Sigmoid colon (tissue), 7 donors: ENCODE measurements at places on chromosomes 2 and 18. TPM values are rescaled to one million over a fixed set of nuclear protein-coding genes. Genes with fewer than 3 reads are reported as not detected.

Gene SLC40A1
- 52.1 TPM for total RNA-seq

Gene RFX8
- not detected for total RNA-seq

Gene SFT2D3
- 7.5 TPM for total RNA-seq

GRCh38 chr2:176405477-176405876 lies 136.2 kb downstream of the MTX2 start:
- DNase-seq, result no peak

Gene PSMA8
- not detected for total RNA-seq
